ENCODE measurements at places on chromosomes 7 and 10.

GRCh38 chr7:141788296-141788695, 1.7 kb upstream of the TAS2R5 start:
- DNase-seq, result no peak

DNA sequence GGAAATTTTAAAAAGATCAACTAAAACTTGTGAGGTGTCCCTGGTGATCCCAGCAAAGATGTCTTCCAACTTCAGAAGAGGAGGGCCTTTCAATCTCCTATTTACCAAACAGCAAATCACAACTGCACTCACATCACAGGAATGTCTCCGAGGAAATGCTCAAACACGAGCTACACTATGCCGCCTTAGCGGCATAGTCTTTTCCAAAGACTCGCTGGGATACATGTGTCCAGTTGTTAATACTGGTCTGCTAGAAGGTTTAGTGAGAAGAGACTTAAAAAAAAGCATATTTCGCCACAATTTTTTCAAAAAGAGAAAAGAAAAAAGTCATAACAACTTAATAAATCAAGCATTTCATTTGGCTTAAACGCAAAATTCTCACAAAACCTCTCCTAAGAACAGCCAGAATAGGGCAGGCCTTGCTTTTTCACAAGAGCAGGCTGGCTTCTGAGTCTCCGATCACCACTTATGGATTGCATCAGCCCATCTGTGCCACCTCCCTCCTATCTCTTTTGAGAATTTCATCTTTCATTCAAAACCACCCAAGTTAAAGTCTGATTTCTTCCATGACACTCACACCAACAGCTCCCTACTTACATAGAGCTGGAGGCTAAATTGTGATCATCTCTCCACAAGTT, 66.1 kb downstream of the GNA12 start:
- no peak for DNase-seq

GRCh38 chr7:84149573-84149972, 45.0 kb downstream of the SEMA3A start:
- no peak for DNase-seq

DNA sequence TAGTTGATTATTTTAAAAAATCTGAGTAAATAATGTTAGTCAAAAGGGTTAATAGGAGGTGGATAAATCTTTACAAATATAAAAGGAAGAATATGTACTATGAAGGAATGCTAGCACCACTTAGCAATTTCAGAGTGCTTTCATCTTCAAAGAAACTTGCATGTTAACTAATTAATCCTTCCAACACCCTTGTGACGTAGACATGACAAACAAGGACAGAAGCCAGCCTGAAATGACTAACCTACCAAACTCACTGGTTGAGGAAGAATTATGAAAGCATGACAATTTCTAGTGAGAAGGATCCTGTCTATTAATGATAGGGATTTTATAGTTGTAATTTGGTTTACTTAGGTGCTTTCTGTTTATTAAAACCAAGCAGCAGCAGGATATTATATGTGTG, 468.0 kb upstream of the FZD8 start:
- no peak for DNase-seq

GRCh38 chr10:131437556-131438475, 126.3 kb upstream of the TCERG1L start:
- DNase-seq, result no peak

DNA sequence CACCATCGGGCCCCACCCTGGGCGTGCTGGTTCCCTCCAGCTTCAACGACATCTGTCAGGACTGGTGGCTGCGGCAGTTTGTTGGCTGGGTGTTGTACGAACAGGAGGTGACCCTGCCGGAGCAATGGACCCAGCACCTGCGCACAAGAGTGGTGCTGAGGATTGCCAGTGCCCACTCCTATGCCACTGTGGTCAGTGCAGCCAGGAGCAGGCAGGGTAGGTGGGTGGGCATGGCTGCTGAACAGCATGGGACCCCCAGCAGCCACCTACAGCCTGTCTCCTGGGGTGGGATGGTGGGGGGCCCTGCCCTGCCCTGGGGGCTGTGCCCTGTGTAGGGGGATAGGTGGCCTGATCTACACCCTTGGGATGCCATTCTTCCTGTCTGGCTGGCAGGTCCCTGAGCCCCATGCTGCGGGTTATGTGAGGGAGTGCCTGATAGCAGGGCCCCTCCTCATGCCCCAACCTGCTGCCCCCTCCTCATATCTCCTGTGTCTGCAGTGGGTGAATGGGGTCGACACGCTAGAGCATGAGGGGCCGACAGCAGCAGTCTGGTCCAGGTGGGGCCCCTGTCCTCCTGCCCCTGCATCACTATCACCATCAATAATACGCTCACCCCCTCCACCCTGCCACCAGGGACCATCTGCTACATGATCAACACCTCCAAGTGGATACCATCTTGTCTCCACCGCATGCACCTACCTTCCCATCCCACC, 56.9 kb downstream of the ZNF727 start:
- DNase-seq, result no peak

- DNase-seq, result no peak
Measured at GRCh38 chr7:114678116-114678515, 243.8 kb upstream of the MDFIC start.

GRCh38 chr7:3981281-3981680, 680.2 kb downstream of the SDK1 start:
- no peak for DNase-seq

DNA sequence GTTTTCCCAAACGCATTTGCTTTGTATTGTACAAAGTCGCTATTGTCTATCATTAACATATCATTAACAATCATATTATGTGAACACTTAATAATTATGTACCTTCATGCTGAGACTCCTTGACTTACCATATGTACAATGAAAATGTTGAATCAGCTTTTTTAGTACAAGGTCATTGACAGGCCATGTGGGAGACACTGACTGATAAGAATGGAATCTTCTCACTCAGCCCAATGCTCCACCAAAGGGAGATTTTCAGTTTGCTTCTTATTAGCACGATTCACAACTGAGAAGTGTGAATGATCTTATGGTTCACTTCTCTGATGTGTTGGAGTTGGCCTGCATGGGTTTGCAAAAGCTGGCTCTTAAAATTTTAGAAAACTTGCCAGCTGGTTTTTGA, 253.5 kb upstream of the TEX47 start:
- no peak for DNase-seq

GRCh38 chr10:110567201-110568054, at the start of gene SMC3:
TSS of gene SMC3 (plus strand) at chr10:110567695. CDS start at chr10:110567817, 122 bp downstream.
- peak; percentile 93 for DNase-seq

GRCh38 chr10:91250341-91250740, 29.9 kb downstream of the PCGF5 start:
- no peak for DNase-seq

GRCh38 chr10:6788231-6788630, 208.2 kb upstream of the PRKCQ start:
- DNase-seq, result no peak

GRCh38 chr10:5481121-5481520, 18.2 kb downstream of the CALML5 start:
- DNase-seq, result no peak

DNA sequence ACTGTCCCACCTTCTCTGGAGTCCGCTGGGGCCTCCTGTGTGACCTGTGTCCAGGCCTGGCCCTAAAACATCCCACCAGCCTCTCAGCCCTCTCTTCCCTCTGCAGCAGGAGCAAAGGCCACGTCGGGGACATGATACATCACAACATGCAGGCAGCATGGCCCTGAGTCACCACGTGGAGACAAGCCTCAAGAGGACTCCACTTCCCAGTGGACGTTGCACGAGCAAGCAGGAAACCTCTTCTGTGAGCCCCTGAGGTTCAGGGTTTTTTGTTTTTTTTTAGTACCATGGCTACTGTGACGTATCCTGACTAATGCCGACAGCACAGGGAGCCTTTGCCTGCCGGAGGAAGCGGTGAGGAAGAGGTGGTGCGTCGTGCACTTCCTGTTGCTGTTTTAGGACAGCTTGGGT, 165.9 kb downstream of the DNAJB6 start:
- no peak for DNase-seq

DNA sequence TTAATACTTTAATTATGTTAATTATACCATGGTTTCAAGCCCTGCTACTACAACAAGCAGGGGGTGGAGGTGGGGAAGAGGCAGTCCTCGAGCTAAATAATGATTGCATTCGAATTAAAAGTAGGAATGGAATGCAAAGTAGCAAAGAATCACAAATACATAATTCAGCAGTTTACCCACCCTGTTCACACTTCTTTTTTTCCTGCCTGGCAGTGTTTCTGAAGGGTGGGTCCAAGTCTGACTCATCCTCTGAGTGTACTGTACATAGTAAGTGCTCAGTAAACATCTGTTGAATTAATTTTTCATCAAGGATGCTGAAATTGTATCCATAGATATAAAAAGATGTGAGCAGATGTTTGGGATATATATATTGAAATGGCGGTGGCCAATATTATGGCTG, 778.8 kb downstream of the LRMDA start:
- DNase-seq, result no peak

DNA sequence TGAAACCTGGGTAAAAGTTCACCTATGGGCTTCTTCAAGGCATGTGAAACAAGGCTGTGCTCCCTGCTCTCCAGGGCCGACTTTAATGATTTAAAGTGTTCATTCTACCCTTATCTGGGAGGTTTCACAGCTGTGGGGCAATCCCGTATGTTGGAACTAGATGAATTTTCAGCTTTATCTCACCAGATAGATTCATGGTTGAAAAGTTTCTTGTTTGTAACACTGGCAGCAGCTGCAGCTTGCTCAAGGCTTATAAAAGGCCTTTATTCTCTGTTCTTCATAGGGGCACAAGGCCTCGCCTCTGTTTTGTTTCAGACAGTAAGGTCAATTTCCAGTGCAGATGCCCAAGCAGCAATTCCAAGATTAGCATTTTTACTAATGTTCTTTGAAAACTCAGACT, 70.4 kb upstream of the DNAJB12 start:
- DNase-seq, result no peak

GRCh38 chr10:88374392-88375175, 208.5 kb downstream of the RNLS start:
- no peak for DNase-seq

DNA sequence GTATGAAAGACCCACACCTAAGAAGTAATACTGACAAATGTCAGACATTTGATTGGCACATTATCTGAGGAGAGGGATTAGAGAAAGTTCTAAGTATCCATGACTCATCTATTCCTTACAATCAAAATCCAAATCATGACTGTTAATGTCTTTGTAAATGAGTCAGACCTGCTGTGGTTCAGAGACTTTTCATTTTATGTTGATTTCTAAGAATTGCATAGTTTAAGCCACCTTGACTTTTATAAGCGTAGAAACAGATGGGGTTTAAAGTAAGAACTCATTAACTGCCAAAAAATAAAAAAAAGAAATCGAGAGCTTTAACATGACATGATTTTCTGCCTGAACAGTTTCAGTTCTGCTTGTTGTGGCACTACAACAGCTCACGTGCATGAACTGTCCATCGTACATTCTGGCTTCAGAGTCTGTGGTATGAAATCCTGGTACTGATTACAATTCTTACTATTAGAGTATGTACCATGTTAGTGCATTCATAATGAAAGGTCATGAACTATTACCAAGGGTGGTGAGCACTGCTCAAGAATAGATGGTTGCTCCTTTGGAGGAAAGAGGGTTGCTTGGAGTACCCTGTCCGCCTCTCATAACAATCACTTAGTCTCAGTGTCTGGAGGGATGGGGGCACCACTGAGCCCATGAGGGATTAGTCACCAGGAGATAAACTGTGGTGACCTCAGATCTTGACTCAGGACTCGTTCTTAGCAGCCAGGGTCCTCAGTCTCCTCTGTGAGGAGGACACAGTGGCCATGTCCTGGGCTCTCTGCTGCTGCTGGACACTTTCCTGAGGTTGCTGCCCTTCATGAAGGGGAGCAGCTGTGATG, 42.2 kb downstream of the ACSM6 start:
- no peak for DNase-seq

- no peak for DNase-seq
Measured at GRCh38 chr10:17001297-17001744, 128.3 kb downstream of the CUBN start.

DNA sequence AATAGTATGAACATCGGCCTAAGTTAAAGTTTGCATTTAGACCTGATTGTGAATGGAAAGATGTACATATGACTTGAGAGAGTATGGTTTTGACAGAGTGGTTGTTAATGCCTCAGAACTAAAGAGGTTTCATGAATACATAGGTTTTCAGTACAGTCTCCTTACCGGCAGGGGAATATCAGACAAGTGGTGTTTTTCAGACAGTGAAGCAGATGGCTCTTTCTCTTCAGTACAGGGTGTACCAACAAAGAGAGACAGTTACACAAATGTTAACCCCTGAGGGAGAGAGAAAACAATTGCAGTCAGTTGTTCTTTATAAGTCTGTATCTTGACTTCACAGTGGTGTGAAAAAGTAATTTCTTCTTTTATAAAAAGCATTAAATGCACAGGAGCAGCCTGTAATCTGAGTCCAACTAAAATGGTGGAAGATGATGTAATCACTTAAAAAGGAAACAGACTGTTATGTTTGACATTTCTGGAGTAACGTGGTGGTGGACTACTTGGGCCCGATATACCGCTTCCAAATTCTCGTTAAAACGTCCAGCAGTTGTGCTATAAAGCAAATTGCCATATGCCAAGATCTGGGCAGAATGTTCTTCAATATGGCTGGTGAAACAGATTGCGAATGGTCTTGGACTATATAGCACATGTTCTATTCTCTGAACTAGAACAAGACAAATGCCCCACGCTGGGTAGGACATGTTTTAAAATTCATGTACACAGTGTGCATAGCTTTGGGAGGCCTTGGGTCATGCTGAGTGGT, 69.2 kb downstream of the SDK1 start:
- DNase-seq, result no peak

DNA sequence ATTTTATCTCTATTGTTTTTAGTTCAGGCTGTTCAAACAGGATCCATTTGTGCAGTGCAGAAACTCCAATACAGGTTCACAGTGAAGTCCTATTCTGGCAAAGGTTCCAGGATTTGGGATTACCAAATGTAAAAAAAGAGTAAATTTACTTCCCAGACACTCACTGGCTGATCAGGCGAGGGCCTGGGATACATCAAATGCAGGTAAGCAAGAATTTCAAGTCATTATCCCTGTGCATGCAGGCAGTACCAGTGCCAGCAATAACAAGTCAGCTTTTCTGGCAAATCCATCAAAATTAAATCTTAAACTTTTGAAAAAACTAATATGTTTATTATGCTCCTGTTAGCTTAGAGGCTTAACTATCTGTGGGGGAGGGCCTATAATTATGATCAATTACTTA, 6.3 kb downstream of the CDK6 start:
- DNase-seq, result no peak

- no peak for DNase-seq
Measured at GRCh38 chr10:97006364-97006763, 174.3 kb downstream of the LCOR start.

GRCh38 chr10:88890681-88891381, 10.8 kb downstream of the STAMBPL1 start:
- no peak for DNase-seq
